ENCODE measurements at places on chromosomes 7 and 10. TPM values are rescaled to one million over a fixed set of nuclear protein-coding genes. Genes with fewer than 3 reads are reported as not detected.

DNA sequence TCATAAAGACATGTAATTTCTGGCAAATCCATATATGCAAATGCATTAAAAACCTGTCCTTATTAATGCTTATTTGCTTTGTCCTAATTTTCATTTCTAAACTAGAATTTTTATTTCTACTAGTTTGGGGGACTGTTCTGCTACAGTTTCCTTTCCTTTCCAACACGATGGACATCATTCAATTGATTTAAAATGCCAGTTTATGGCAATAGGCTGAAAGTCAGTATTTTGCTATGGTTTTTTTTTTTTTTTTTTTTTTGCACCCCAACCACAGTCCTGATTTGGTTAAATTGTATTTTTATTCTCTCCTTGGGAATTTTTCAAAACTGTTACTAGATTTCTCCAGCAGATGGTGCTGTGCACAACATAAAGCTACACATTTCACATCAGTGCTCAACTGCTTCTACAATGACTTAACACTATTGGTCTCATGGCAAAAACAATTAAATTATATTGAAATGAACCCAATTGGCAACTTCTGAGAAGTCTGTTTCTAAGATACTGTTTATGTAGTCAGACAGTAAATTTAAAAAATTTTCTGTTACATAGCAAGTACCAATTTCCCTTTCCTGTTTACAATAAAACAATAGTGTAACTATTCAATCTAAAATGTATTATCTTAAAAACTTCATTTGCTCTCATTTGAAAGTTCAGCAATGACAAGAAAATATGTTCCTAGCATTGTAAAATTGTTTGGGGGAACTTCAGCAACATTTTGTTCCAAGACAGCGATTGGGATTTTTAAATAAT, 193.8 kb upstream of the CCDC6 start:
- DNase-seq, result no peak

- no peak for DNase-seq
Observed at GRCh38 chr7:42736931-42737330, 174.9 kb downstream of the C7orf25 start.

Gene PDZD7
- total RNA-seq, result 0.75 TPM

DNA sequence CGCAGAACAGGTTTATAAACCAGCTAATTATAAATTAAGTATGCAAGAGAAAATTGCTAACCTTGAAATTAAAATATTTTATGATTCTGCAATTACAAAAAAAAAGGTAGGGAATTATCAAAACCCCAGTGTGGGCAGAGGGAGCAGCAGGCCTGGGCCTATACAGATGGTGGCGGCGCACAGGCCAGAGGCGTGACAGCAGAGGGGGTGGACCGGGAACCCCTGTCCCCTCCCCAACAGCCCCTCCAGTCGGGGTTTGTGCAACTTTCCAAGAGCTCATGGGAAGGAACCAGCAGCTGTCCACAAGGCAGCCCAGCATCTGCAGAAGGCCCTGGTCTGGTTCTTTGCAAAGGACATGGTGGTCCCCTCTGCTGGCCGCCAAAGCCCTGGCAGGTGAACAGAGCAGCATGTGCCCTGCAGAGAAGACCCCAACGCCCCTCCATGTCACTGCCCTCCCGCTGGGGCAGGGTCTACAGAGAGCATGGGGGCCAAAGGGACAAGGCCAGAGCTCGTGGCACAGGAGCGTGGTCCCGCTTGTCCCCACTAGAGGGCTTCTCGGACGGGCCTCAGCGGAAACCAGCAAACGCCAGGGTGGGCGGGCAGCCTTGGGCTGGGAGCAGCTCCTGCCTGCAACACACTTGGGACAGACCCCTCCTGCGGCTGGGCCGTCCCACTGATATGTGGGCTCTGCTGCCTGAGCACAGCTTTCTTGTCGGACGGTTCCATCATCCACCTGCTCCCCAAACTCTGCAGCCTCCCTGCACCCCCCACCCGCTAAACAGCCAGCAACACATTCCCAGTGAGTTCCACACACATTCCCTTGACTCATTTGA, 75.1 kb downstream of the EBF3 start:
- no peak for DNase-seq

DNA sequence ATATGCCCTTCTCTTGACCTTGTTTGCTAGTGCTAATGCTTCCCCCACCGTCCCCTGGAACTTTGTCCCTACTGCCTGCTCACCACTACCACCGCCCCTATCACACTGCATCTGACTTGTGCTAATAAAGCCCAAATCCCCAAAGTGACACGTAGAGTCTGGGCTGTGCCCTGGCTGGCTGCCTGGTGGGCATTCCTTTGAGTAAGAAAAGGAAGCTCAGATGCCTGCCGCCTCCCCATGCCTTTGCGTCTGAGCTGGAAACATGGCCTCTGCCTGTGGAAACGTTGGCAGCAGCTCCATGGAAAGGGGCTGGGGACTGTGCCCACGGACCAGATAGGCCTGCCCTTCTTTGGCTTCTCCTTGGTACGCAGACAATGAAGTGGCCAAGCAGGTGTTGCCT, 138.3 kb downstream of the CYP26A1 start:
- DNase-seq, result peak; percentile 81

Gene RAPGEF5
- total RNA-seq, result 25.6 TPM

Gene PDK4
- 275 TPM for total RNA-seq

DNA sequence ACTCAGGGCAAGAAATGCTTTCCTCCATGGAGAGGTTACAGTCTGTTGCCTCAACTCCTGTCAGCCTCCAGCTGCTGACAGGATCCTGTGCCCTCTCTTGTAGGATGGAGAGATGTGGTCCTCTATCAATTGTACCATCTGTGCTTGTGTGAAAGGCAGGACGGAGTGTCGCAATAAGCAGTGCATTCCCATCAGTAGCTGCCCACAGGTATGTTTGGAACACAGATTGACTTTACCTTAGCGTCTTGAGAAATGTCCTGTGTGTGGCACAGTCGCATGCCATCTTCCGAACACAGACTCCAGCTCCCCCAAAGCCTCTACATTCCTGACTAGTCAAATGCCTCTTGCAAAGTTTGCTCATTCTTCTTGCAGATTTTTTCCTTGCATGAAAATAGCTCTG, 152.6 kb downstream of the BMPER start:
- no peak for DNase-seq

Gene NPY
- 25.3 TPM for total RNA-seq

- no peak for DNase-seq
Observed at GRCh38 chr7:151175793-151176311, 8.4 kb upstream of the GBX1 start.

DNA sequence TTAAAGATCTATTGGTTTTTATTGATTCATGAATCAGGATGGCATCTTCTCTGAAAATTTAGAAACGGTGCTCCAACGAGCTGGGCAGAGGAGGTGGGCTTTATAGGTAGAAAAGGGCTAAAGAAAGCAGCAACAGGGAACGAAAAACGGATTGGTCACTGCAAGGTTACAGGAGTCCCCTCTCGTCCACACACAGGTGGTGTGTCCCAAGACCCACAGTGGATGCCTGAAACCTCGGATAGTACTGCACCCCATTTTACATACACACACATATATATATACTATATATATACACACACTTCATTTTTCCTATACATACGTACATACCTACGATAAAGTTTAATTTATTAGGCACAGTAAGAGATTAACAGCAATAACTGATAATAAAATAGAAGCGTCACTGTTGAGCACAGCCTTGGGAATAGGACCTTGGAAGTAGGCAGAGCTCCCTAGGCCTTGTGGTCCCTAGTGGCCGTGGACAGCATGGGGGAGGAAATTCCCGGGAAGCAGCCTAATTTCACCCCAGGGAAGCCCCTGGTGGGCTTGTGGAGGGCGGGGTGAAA, 737 bp upstream of the NUB1 start:
- DNase-seq, result peak; percentile 50

DNA sequence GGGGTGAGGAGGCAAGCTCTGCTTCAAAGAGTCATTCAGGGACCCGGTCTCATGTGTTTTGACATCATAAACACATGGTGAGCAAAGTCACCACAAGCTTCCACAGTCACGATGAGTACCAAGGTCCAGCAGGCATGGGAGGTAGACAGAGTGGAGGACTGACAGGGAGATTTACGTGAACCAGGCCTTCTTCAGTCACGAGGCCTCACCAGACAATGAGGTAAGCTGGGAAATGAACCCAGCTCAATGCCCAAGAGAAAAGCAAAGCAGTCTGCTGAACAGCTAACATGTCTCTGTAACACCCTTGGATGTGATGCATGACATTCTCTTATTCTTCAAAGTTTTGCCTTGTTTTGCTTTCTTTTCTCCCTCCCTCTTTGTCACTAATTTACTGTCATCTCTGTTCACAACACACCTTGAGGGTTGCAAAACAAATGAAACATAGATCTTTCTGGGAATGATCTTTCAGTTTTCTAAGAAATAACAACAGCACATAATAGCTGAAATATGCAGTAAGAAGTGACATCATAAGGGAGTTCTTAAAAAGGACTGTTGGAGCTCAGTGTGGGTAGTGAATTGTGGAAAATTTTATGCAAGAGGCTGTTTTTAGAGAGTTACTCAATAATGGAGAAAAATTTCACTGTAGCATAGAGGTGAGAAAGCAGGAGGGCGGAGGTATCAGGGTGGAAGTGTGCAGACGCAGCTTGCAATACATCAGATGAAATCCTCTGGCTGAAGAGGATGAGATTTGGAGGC, 9.0 kb downstream of the PPP1R17 start:
- peak; percentile 66 for DNase-seq

- DNase-seq, result no peak
Observed at GRCh38 chr7:3994764-3995163, 687.3 kb upstream of the FOXK1 start.

Gene CC2D2B
- total RNA-seq, result 2.1 TPM

Gene FBXL13
- total RNA-seq, result 1.7 TPM

DNA sequence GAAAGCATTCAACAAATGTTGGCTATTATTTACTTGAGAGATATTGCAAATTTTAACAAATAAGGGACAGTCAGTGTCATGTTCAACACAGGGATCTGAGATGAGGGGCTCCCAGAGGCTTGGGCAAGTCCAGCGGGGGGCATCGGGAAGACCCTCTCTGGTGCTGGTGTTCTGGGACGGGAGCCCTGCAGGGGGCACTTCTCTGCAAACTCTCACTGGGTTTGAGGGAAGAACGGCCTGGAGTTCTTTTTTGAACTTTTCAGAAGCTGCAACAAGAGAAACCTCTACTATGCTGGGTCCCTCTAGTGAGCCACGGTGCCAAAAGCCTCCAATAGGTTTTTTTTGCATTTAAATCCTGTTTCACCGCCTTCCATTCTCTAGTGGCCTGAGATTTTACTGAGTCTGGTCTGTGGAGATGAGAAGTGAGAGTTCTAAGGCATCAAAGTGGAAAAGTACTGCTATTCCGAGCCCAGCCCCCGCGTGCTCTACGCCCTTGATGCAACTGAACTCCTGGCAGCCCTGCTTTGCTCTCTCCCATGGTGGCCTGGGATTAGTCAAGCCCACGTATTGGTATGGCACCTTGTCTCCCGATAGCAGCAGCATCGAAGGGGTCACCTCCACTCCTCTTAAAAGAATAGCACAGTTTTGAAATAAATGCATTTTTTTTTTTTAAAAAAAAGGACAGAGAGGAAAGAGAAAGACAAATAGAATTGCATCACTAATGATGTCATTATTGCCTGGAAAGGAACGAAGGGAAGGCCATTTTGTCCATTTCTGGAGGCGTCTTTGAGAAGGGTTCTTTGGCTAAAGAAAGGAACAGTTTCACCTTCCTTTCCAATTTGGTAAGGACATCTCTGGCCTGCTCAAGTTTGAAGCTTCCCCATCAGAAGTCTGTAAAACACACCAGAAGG, 43.5 kb downstream of the CLEC2L start:
- DNase-seq, result no peak

DNA sequence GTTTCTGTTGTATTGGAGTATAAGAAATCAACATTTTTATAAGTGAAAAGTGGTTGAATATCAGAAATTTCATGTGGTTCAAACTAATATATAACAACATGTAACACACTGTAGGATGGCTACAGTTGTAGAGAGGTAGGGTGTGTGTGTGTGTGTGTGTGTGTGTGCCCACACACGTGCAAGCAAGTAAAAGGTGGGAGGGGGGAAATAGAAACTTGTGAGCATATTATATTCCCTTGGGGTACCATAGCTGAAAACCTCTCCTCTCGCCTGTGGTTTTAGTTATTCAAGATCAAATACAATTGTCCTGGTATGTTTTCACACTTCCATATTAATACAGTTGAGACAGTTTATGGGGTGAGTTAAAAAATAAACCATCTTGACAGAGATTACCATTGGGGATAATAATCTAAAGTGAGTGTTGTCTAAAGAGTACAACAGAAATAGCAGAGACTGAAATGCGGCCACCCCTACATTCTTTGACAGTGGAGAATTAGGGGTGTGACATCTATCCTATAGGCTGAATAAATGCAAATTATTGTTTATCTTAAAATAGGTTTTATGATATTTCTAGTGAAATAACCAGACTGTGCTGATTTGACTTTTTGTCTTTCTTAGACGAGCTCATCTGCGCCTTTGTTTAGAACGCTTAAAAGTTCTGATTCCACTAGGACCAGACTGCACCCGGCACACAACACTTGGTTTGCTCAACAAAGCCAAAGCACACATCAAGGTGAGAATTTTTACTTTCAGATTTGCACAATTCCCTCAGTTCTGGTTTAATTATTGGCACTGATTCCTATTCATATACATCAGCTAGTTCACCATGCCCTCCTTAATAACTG, 25.9 kb downstream of the SMNDC1 start:
- no peak for DNase-seq

Gene ZNF212
- total RNA-seq, result 4.8 TPM

DNA sequence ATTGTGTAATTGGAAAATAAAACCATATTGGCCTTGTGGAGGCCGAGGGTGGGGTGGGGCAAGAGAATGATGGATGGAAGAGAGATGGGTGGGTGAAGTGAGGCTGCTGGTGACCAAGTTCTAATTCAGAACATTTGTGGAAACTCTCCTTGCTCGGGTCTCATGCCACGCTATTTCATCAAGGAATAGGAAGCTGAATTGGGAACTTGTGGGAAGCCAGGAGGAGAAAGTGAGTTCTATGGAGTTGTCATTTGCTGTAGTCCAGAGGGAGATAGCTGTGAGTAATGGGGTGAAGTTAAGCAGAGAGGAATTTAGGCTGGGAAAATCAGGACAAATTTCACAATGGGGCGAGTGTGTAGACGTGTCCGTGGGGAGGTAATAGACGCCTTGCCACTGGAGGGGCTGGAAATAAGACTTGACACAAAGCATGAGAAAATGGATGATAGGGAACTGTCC, 339.2 kb downstream of the LRMDA start:
- DNase-seq, result no peak

Gene NEURL1
- 0.50 TPM for total RNA-seq

DNA sequence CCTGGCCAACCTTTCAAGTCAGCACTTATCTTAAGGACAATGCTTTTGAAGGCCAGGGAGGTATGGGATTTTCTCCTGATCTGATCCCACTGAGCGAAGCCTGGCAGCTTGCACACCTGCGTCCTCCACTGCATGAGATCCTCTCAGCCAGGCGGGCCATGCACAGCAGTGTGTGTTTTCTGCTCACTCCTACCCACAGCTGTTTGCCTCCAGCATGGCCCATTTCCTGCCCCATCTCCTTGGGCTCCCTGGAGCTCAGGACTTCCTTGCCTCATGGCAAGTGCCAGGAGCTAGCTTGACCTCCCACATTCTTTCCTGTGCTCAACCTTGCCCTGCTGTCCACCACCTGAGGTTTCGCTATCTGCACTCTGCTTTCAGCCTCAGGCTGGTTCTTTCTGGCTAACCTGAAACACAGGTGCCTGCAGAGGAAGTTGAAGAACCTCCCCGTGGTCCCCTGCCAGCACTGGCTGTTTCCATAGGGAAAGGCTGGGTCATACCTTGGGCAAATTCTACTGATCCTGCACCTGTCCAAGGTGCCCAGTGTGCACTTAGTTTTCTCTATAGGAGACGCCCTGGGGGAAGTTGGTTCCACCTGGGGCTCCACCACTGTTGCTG, 43.9 kb upstream of the EEPD1 start:
- no peak for DNase-seq

Gene RAMP3
- 50.0 TPM for total RNA-seq

- no peak for DNase-seq
Observed at GRCh38 chr7:31102973-31103850, 51.1 kb downstream of the ADCYAP1R1 start.
